Kasumi-1 (cell line): ENCODE measurements at places on chromosomes 1 and 21.

DNA sequence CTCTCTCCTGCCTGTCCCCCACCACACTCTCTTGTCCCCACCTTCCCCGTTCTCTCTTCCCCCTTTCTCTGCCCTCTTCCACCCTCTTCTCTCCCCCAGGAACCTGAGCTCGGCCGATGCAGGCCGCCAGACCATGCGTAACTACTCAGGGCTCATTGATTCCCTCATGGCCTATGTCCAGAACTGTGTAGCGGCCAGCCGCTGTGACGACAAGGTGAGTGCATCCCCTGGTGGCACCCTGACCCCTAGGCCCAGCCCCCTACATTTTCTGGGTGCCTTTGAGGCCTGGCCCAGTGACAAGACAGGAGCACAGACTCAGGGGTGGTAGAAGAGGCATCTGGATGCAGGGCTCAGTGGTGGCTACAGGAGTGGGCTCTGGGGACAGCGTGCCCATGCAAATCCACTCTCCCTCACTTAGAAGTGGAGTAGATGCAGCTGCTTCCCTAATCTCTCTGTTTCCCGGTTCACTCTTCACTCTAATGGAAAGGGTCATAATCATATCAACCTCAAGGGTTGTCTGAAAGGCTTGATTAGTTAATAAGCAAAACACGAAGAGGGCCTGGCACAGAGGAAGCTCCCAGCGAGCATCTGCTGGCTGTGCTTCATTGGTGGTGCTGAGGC lies 37.0 kb downstream of the PKP1 start:
- no peak for DNase-seq

- DNase-seq, result no peak
Observed at GRCh38 chr1:107802654-107803053, 162.3 kb downstream of the VAV3 start.

- DNase-seq, result no peak
Observed at GRCh38 chr1:67721112-67721511, 36.1 kb downstream of the GADD45A start.

GRCh38 chr1:201696217-201696761 lies 132.7 kb upstream of the IPO9 start:
- DNase-seq, result no peak

DNA sequence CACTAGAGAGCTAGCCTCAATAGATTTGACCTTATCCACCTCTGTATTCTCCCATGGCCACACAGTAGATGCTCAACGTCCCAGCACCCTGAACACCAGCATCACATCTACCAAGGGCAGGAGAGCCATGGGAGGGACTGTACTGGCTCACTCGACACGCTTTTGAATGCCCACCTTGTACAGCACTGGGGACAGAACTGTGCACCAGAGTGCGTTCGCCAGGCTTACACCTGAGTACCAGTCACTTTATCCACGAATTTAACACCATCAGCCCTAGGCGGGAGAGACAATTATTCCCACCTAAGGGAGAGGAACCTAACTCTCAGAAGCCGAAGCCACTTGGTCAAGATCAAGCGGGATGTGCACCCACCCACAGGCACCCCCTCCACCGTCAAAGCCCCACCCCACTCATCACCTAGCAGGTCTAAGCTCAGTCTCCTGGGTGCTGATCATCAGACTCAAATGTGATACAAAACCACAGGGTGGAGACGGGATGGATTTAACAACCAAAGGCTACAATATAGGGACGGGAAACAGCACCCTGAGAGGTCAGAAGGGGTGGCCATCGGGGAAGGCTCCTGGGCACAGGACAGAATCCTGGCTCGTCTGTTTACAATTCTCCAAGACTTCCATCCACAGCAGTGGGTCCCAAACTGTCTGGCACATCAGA lies 110.5 kb downstream of the GLIS1 start:
- no peak for DNase-seq

DNA sequence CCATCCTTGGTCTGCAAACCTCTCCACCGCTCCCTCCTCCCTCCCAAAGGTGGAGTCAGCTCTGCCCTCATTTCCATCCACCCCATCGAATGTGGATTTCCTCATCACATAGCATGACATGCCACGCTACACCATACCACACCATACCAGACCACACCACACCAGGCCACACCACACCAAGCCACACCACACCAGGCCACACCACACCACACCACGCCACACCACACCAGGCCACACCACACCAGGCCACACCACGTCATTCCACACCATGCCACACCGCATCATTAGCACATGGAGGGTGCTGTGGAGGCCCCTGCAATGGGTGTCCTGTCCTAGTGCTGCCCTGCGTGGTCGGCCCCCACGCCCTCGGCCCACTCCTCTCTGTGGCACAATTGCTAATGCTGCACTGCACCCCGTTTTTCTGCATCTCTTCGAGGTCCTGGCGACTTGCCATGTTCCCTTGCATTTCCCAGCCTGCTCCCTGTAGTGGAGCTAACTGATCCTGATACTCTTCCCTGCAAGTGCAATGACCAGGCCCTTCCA lies 11.3 kb downstream of the DFFB start:
- DNase-seq, result no peak

- DNase-seq, result no peak
Observed at GRCh38 chr1:22231995-22232690, 89.2 kb upstream of the WNT4 start.

- DNase-seq, result peak; percentile 93
Observed at GRCh38 chr1:59692591-59692990, 122.2 kb upstream of the HOOK1 start.

DNA sequence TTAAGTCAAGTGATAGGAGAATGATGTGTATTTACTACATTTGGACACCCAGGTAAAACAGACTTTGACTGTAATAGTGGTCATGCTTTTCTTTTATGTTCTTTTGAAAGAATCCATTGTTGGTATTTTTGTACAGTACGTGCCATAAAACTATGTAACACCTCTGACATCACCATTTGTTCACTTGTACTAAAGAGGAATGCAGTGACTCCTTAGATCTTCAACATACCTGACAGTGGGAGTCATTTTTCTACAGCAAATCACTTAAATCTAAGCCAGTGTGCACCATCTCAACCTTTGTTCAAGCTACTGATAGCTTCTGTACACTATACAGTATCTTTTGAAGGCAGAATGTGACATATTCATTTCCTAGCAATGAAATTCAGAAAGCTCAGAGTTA lies 6.3 kb upstream of the PLD5 start:
- DNase-seq, result no peak

DNA sequence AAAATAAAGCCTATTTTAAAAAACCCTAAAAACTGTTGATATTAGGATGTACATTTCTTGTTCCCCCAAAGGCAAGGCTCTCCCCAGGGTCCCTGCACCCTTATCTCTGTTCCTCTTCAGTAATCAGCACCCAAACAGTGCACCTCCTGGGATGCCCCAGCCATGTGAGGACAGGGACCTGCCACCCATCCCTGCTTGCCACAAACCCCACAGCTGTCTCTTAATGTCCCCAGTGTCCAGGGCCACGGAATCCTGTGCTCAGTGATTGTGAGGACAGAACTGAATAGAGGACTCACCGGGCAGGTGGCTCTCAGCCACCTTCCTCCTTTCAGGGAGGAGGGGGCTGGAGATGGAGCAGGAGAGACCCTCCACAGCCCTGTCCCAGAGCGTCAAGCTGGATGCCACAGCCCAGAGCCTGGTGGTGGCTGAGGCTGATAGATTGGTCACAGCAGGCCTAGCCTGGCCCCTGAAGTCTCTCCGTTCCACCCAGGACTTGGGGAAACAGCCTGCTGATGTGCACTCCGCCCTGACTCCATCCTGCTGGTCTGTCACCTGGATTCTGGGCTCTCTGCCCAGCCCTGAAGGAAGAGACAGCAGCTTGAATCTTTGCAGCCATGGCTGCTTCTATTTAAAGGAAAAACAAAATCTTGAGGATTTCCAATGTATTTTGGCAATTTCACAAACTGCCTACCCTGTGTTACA lies 23.1 kb downstream of the RNF187 start:
- no peak for DNase-seq

GRCh38 chr1:52365071-52365745 lies 797 bp downstream of the CC2D1B start:
- DNase-seq, result peak; percentile 41

- no peak for DNase-seq
Observed at GRCh38 chr1:233368789-233369130, 41.2 kb downstream of the MAP3K21 start.

DNA sequence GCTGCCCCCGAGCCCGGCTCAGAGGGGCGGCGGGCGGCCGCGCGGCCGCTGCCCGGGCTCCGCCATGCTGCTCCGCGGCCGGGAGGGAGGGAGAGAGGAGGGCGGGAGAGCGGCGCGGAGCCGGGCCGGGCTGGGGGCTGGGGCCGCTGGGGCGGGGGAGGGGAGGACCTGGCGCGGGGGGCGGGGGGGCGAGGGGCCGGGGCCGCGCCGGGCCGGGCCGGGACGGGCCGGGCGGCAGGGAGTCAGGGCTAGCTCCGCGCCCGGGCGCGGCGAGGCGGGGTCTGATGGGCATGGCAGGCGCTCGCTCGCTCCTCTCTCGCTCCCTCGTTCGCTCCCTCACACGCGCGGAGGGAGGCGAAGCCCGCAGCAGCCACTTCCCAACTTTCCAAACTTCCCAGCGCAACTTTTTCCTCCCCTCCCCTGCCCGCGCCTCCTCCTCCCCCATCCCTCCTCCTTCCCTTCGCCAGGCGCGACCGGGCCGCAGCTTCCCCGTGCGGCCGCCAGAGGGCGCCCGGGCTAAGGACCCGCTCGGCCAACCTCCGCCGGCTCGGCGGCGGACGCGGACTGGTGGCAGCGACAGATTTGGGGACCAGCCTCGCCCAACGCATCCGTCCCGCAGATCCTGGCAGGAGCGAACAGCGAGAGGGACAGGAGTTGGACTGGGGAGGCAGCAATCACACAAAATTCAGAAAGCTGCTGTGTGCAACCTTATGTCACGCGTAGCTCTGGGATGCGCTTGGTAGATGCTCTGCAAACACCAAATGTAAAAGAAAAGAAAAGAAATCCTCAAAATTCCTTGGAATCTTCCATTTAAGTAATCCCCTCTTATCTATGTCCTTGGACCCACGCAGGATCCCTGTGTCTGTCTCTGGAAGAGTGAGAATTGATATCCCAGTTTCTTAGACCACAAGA lies at the start of gene TRABD2B:
Gene TRABD2B, minus strand, starts transcription at position 97 of the 912 bp plus-strand sequence.
- DNase-seq, result peak; percentile 23

DNA sequence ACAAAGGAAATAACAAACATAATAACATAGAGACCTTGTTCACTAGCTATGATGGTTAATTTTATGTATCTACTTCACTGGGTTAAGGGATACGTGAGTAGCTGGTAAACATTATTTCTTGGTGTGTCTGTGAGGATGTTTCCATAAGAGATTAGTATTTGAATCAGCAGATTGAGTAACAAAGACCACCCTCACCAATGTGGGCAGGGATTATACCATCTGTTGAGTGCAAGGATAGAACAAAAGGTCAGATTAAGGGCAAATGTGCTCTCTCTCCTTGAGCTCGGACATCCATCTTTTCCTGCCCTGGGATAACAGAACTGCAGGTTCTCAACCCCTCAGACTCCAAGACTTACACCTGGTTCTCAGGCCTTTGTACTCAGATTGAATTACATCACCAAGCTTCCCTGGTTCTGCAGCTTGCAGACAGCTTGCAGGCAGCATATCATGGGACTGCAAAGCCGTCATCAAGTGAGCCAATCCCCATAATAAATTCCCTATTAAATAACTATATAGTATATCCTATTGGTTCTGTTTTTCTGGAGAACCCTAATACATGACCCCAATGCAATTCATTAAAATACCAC lies 9.2 kb downstream of the SPATA6 start:
- no peak for DNase-seq

DNA sequence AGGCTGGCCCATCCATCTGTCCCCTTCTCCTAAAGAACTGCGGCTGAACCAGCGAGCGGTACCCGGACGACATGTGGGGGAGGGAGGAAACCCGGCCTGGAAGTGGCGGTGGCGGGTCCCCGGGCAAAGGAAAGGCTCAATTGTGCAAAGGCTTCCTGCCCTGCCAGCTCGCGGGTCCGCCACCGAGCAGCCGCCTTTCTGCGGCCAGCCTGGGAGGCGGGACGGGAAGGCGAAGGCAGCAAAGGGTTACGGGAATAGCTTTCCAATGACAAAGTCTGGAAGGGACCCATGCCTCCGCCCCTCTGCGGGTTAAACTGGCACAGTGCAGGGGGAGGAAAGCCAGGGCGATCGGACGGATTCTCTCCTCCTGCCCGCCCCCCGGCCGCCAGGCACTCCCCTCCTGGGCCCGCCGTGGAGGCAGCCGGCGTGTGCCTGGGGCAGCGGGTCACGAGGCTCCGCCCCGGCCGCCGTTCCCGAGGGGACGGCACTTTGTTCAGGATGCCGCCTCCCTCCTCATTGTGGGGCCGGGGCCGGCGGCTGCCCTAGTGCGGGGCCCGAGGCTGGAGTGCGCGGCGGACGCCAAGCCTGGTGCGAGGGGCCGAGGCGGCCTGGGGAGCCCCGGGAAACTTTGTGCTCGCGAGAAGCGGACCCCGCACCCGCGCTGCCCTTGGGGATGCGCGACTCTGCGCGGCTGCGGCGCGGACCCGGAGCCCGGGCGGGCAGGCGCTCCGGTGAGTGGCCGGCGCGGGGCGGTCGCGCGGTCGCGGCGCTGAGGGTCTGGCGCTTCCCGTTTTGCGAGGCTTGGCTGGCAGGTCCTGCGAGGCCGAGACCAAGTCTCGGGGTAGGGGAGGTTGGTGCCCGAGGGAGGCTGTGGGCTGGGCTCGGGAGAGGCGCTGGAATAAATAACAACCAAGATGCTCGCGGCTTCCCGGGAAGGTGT lies at the start of gene NAV1:
Gene NAV1, plus strand, starts transcription at position 516 of the 940 bp plus-strand sequence. CDS start 83,758 bp downstream, outside the sequence.
- peak; percentile 60 for DNase-seq

GRCh38 chr1:170662561-170663403 lies 1.1 kb upstream of the PRRX1 start:
- no peak for DNase-seq

GRCh38 chr1:200558866-200559459 lies 61.6 kb downstream of the KIF14 start:
- DNase-seq, result peak; percentile 69

- DNase-seq, result no peak
Observed at GRCh38 chr1:182113879-182114626, 52.5 kb upstream of the ZNF648 start.

- DNase-seq, result no peak
Observed at GRCh38 chr1:214187933-214188332, 93.0 kb upstream of the SMYD2 start.

DNA sequence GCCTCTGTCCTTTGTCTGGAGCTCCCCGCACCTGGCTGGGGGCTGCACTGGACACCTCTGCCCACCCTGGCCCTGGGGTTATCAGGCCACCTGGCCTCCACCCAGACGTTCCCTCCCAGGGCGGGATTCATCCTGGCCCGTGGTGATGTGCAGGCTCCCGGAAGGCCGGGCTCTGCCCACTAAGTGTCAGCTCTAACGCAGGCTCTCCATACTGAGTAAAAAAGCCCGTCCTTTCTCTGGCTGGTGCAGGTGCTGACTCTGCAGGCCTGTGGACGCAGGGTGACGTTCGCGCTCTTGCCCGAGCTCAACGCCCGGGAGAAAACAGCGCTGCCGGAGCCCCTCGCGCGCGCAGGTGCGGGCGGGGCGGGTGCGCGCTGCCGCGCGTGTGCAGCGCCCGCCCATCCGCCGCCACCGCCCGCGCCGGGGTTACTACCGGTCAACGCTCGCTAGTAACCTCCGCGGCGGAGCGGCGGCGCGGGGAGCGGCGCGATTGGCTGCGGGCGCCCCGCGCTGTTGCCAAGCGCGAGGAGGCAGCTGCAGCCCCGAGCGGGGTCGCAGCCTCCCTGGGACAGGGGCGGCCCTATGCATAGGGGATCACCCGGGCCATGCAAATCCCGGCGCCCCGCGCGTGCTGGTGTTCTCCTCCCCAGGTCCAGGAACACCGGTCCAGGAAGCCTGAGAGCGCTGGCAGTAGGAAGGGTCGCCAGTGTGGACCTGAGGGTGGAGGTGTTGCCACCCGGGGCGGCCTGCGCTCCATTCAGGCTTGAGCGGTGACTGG lies 15.7 kb downstream of the ABCG1 start:
- DNase-seq, result peak; percentile 32
